Activated T-helper 1 cell treated with Interleukin-2 at 50 U/mL for 16 hours (primary cell): ENCODE measurements at places on chromosomes 1 and 21.

DNA sequence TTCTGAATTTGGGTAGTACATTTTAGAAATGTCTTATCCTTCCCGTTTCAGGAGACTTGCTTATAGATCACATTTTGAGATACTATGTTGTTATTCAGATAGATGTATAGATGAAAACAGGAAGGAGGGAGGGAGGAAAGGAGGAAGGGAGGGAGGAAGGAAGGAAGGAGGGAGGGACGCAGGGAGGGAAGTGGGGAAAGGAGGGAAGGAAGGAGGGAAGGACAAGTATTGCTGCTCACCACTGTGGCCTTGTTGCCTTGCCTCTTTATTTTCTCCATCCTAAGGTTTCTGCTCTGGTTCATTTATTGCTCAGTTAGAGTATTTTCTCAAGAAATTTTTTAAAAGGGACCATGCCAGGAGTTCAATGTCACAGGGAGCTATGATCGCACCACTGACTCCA, 134.3 kb downstream of the LTN1 start:
- no peak for DNase-seq

DNA sequence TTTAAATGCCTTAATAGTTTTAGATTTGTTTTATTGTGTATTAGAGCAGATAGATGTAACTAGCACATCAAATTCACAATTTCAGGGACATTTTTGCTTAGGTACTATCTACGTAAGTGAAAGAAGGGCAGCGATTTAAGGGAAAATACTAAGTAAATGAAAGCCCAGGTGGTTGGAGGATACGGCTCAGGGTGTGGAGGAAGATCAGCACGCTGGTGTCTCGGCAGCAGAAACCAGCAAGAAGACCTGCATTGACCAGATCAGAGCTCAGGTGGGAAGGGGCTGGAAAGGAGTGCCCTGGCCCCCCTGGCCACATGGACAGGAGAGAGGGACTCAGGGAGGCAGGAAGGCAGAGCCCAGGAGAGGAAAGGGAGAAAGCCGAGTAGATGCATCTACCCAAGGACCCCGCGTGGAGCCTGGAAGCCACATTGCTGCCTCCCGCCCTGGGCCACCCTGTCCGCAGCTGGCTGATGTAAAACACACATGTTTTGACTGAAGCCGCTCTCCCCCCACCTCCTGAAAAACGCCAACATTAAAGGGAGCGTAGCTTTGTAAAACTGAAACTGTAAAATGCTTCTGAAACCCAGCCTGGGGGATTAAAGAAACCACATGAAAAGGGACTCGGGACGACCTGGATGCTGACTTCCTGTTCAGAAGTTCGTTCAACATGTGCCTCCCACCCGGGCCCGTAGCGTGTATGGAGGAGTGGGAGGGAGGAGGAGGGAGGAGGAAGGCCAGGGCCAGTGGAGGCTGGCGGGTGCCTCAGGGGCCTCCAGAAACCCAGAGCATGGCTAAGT, 72.6 kb upstream of the TARDBP start:
- no peak for DNase-seq

- no peak for DNase-seq
Measured at GRCh38 chr1:208985231-208985630, 598.3 kb upstream of the CAMK1G start.

DNA sequence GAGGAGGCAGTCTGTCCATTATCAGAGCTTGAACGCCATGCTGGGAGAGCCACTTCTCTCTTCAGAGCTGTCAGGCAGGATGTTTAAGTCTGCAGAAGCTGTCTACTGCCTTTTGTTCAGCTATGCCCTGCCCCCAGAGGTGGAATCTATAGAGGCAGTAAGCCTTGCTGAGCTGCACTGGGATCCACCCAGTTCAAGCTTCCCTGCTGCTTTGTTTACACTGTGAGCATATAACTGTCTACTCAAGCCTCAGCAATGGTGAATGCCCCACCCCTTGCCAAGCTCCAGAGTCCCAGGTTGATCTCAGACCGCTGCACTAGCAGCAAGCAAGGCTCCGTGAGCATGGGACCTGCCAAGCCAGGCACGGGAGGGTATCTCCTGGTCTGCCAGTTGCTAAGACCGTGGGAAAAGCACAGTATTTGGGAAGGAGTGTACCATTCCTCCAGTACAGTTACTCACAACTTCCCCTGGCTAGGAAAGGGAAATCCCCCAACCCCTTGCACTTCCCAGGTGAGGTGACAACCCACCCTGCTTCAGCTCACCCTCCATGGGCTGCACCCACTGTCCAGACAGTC, 32.5 kb downstream of the RGS13 start:
- DNase-seq = no peak

DNA sequence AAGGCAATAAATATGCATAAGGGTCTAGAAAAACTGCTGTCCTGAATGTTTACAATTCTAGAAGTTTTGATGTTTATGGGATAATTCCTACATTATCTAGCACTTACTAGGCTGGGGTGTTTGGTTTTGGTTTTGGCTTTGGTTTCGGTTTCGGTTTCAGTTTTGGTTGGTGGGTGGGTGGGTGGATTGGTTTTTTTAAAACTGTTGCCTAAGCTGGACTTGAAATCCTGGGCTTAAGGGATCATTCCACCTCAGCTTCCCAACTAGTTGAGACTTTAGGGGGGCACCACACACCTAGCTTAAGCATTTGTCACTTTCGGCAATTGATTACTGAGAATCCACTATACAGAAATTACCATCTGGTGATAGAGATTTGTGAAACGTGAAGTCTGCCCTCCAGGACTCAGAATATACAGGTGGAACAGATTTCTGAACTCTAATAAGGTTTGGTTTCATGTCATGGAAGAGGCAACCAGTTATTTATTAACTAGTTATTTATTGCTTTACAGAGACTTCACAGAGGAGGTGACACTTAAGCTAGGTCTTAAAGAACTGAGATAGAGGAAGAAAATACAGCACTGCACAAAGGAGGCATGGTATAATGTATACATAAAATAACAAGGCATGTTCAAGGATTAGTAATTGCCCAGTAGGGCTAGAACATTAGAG, 69.6 kb downstream of the PIK3R3 start:
- no peak for DNase-seq

GRCh38 chr1:234619794-234620247, 9.8 kb upstream of the IRF2BP2 start:
- DNase-seq = no peak

- DNase-seq = no peak
Measured at GRCh38 chr21:27681038-27681437, 714.1 kb upstream of the ADAMTS5 start.

GRCh38 chr1:228085287-228085951, 2.9 kb downstream of the ARF1 start:
- no peak for DNase-seq
